ENCODE measurements at places on chromosomes 5 and 9. TPM values are rescaled to one million over a fixed set of nuclear protein-coding genes. Genes with fewer than 3 reads are reported as not detected.

The HMCN2 gene
- total RNA-seq = 3.6 TPM

The SLC6A19 gene
- total RNA-seq = not detected

- DNase-seq = no peak
These were observed 439 bp downstream of the SSBP2 start for GRCh38 chr5:81750308-81751008.

GRCh38 chr9:134949681-134950385 is 32.1 kb upstream of the FCN1 start:
- no peak for DNase-seq

DNA sequence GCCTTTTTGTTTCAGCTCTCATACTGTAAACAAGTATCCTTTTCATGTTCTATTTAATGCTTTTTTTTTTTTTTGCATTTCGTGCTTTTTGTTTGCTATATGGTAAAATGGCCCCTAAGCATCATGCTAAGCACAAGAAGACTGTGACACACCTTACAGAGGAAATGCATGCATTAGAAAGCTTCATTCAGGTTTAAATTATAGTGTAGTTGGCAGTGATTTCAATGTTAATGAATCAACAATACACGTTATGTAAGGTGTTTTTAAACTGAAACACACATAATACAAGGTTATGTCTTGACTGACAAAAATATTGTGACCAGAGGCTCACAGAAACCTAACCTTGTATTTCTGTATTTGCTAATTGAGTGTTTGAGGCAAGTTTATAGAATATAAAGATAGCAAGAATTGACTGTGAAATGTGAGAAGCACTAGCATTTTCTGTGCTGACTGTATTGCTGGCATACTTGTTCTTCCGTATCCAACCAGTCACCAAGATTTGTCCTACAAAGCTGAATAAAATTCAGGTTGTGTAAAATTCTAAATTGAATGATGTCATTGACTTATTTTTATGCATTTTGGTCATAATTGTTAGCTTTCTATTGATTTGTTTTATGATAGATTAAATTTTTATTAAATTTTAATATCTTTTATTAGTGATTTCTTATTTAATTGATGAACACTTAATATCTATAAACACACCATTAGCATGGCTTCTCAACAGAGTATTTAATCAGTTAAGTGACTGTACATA is 4.1 kb downstream of the CFAP95 start:
- no peak for DNase-seq

DNA sequence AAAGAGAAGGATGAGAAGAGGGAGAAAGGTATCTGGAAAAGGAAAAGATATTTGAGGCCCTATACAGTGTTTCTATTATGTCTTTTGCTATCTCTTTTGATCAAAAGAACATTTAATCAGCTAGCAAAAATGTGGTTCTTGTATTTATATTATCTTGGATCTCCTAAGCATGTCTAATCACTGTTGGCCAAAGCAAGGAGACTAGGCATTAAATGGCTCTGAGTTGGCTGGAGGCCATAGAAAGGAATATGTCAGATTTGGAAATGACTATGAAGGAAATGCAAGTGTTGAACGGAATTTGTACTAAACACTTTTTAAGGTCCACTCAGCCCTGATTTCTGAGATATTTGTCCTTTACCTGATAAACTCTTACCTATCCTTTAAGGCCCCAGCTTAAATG is 22.4 kb upstream of the THG1L start:
- DNase-seq = no peak

DNA sequence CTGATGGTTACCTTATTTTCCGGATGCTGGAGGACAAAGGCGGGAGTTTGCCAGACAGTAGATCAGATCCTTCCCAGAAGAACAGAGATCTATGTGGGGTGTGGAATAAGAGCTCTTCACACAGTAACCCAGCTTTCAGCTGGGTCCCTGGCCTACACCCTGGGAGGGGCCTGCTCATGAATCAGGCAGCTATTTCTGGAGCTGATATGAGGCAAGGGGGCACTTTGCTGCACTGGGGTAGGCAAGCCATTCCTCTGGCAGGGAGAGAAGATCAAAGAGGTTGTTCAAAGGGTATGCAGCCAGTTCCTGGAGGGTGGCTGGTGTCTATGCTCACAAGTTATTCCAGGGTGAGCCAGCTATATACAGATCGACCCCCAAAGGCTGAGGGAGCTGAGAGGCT is 48.6 kb downstream of the CYSTM1 start:
- peak; percentile 56 for DNase-seq

GRCh38 chr9:87648606-87649005 is 77.3 kb upstream of the CTSL start:
- no peak for DNase-seq

DNA sequence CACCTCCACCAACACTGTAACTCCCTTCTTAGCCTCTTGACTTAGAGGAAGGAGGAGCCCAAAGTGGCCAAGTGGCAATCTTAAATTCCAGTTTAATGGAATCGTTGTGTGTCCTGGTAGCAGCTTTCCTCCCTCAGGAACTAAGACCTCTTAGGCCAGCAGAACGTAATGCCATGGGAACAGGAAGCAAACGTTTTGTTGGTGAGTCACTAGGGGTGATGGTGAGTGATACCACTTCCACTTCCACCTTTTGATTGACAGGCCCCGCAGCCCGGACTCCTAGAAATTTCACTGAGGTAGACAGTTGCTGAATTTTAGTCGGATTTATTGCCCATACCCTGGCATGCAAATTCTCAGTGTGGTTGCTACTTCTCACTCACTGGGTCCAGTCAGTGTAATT is 94.2 kb upstream of the FBN2 start:
- no peak for DNase-seq

- peak; percentile 37 for DNase-seq
These were observed 173.6 kb downstream of the ARL15 start for GRCh38 chr5:54136516-54137440.
